ENCODE measurements at places on chromosomes 12 and 14. TPM values are rescaled to one million over a fixed set of nuclear protein-coding genes. Genes with fewer than 3 reads are reported as not detected.

DNA sequence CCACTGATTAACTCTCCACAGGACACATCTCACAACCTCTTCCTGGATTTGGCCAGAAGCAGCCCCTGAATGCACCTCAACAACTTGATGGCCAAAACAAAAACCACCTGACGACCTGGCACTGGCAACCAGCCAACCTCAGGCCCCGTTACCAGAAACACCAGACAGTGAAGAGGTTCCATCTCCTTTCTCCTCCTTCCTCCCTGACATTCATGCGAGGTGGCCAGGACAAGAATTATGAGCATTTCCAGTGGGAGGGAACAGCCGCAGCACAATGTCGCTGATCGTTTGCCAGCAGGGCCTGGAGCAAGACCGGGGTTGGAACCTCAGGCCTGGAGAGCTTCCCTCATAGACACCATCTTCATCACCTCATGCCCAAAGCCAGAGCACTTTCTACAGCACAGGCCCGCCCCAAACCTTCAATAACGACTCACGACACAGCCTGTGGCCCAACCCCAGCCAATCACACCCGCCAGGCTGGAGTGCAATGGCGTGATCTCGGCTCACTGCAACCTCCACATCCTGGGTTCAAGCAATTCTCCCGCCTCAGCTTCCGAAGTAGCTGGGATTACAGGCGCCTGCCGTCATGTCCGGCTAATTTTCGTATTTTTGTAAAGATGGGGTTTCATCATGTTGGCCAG, 48.7 kb downstream of the CCDC88C start:
- no peak for DNase-seq

- DNase-seq, result no peak
Observed at GRCh38 chr12:131006036-131006735, 52.5 kb downstream of the ADGRD1 start.

DNA sequence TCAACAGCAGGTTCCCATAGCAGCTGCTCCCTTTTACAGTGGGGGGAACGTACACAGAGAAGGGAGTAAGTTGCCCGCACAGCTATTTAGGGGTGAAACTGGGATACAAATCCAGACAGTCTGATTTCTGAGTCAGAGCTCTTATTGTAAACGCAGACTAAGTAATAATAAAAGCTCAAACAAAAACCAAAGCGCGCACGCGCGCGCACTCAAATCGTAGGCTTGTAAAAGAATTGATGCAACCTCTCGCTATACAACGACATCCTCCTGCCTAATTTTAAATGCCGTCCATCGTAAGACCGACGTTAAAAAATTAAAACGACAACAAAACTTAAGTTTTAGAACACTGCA, 747 bp upstream of the DACT1 start:
- DNase-seq, result peak; percentile 82

GRCh38 chr12:123721245-123721644, 9.1 kb downstream of the ATP6V0A2 start:
- no peak for DNase-seq

- no peak for DNase-seq
Observed at GRCh38 chr14:53890611-53891101, 66.0 kb downstream of the BMP4 start.

DNA sequence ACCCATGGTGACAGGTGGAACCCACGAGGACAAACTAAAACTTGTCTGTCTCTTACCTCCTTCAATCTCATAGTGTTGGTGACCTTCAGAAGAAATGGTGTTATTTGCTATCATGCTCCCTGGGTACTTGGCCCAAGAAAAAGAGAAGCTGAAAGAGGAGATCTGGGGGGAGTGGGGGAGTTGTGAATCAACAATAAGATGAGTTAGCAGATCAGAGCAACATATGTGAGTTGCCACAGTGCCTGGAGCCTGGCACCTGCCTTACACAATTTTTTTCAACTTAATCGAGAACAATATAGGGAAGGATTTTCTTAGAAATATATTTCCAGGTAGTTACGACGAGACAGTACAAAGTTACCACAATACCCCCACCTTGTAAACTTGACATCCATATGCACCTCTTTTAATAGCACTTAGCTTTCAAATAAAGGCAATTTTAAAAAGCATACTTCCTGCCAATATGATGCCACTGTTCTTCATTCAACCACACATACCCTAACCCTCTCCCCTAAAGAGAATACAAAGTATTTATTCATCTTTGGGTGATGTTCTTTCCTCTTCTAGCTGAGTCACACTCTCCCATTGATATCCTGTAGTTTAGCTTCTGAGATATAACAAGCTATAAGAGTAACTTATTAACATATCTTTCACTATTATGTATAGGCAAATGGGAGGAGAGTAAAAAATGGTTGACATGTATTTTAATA, 424.1 kb upstream of the OR4E1 start:
- no peak for DNase-seq

DNA sequence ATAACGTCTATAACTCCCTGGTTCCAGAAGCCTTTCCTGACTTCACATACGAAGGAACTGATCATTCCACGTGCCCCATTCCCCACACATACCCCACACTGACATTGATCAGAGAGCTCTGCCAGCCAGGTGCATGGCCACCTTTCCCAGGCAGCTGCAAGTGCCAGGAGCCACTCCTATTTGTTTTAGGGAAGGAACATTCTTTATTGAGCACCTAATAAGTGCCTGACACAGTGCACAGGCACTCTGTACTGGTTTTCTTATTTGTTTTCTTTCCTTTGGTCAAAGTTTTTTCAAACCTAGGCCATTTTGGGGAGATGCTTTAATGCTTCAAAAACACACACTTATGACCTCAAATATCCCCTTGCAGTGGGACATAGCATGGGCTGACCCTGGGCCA, 50.0 kb downstream of the PITPNM2 start:
- no peak for DNase-seq

DNA sequence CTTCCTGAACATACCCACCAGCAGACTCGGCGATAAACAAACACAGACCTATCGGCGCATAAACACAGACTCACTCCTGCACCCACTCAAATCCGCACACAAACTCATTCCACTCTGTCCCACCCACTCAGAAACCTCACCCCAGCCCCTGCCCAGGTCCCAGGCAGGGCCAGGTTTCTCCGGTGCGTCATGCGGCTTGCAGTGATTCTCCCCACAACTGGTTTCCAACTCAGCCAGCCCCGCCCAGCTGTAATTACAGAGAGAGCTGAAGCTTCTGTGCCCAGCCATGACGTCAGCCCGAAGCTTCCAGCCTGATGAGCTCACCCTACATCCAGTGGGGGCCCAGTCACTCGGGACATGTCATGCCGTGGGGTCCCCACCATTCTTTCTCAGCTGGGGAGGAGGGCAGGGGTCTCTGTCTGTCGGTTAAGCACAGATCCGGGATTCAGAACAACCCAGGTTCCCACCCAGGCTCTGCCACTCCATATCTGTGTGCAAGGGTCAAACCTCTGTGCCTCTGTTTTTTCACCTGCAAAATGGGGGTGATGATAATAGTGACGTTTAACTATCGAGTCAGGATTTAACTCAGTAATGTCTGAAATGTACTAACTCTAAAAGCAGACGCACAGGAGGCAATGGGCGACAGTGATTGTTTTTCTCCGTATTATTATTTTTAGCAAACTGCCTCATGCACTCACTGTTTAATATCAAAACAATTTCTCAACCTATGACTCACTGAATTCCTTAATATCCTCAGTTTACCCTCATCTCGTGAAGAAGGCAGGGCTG, 2.3 kb upstream of the HSPB8 start:
- DNase-seq, result peak; percentile 61

DNA sequence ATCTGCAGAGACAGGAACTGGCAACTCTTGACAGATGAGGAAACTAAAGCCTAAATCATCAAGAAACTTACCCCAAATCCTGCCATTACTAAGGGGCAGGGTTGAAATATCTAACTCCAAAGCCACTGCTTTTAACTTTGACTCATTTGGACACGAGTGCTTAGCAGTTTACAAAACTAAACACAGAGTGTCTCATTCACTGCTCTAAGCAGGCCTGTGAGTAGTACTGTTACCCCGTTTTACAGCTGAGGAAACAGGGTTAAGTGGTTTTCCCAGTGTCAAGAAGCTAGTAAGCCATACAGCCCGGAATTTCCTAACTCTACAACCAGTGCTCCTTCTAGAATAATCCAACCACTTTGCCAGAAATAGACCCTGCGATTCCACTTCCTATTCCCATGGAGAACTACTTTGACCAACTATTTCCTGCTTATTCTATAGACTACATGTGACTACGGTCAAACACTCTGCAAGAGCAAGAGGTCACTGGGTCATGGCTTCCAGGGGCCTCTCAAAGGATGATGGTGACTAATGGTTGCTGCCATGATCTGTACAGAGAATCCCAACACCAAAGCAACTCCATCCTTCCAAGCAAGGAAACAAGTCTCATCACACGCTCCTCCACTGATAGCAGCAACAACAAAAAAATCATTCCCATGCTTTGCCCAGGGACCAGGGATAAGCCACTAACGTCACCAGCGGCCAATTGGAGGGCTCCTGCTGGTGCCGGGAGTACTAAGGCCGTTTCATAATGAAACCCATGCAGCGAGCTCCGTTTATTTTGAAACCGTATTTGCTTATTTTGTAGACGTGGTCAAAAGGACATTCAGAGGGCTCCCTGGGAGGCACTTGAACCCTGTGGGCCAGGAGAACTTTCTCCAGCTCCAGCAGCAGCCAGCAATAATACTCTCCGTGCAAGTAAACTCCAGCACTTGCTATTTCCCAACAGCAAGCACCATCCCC, 56.3 kb downstream of the NUAK1 start:
- no peak for DNase-seq

- DNase-seq, result no peak
Observed at GRCh38 chr12:110010853-110011723, 11.9 kb downstream of the ANKRD13A start.

DNA sequence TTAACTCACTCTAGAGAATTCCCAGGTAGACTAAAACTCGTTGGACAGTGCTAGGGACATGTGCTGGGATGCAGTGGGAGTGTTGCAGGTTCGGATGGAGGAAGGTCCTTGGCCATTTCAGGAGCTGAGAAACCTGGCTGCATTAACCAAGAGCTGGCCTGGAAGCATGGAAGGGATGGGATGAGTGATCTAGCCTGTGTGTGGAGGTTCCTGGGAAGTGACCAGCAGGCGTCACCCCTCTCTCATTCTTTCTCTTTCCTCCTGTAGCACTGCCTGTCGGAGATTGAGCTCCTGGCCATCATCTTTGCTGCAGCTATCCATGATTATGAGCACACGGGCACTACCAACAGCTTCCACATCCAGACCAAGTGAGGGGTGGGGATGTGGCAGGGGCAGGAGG, 15.6 kb downstream of the PPP1R1A start:
- no peak for DNase-seq

DNA sequence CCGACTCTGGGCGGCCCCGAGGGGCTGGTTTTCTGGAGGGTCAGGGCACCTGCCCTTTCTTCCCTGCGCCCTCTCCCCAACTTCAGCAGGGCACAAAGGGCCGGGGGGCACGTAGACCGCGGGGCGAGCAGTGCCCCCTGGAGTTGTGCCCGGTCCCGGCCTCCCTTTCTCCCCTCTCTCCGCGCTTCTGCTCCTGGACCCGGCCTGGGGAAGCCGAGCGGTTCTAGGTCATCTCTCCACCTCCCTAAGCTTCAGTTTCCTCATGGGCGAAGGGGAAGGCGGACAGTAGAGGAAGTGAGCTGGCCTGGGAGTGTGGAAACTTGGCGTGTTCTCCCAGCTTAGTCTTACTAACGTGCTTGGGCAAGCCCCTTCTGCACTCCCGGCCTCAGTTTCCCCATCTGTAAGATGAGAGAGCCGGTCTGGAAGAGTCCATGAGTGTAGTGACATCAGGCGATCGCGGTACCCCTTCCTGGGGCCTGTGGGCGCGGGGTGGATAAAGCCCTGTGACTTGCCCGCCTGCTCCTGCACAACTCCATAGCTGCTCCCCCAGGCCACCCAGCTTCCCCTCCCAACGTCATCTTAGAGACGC, 158.6 kb upstream of the PARP11 start:
- DNase-seq, result no peak

- no peak for DNase-seq
Observed at GRCh38 chr14:21991130-21991529, 317.5 kb upstream of the OR4E1 start.

GRCh38 chr14:100432652-100433427, 109.7 kb downstream of the SLC25A47 start:
- DNase-seq, result no peak

DNA sequence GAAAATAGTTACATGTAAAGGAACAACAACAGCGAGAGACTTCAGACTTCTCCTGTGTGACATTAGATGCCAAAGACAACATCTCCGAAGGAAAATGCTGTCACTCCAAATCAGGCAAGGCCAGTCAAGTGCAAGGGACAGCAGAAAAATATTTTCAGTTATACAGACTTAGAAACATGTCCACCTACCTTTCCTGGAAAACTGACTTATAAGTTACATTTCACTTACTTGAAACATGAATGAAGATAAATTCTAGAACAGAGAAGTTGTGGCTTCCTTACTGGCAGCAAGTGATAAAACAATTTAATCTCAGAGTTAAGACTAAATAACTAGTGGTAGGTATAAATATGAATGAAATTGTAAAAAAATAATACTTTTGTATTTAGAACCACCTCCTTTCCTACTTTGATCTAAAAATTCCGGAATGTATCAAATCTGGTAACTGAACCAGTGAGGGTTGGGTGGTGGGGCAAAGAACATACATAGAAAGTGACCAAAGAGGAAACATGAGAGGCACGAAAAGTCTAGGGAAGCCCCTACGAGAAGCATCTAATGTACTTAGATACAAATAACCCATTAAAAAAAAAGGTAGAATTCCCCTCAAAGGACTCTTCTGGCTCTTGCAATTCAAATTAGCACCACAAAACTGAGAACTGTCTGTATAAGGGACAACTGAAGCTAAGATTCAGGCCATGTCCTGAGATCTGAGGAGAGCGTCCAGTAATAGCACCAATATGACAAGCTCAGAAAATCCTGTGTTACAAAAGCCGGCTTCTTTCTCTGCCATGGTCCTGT, 21.2 kb downstream of the MTHFD1 start:
- no peak for DNase-seq

The ACRBP gene
- polyA plus RNA-seq, result 0.17 TPM

The EPYC gene
- 0.17 TPM for polyA plus RNA-seq

The GRIP1 gene
- polyA plus RNA-seq, result 0.88 TPM

The TMCC3 gene
- not detected for polyA plus RNA-seq

The KRT75 gene
- polyA plus RNA-seq, result not detected

The LMNTD1 gene
- polyA plus RNA-seq, result 0.76 TPM

The LRRIQ1 gene
- polyA plus RNA-seq, result not detected

The TNS2 gene
- polyA plus RNA-seq, result 73.9 TPM
